ENCODE measurements at places on chromosomes 16 and 17. TPM values are rescaled to one million over a fixed set of nuclear protein-coding genes. Genes with fewer than 3 reads are reported as not detected.
A peak's percentile ranks its signal among the peaks of the same experiment; 100 is the strongest.

THAP11 gene
- 57.9 TPM for total RNA-seq

DNA sequence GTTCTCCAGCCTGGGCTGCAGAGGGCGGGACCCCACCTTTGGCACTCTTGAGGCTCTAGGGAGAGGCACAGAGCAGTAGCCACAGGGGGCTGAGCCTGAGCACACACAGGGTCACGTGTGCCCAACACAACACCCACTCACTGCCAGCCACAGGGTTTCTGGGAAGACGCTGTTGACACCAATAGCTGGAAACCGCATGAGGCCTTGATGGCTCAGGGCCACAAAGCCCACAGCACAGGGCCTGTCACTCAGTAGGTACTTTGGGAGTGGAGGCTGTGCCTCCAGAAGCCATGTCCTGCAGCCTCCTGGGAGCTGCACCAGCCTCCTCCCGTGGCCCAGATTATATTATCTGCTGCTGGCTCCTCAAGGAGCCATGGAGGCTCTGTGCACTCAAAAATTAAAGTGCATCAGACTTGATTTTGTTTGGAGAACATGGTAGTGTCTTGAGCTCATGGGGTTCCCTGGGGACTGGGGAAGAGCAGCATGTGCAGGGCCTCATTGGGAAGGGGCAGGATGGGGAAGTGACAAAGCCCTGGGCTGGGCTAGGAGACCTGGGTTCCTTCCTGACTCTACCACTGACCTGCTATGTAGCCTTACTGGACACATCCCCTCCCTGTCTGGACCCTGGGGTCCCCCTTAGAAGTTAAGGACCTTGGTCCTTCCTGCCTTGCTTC, 12.5 kb upstream of the SREBF1 start:
- peak overlapping the region; percentile 95 for H3K27ac ChIP-seq
- peaks cover 33% of the 10 kb centered on the region for H3K4me1 ChIP-seq
- H3K36me3 ChIP-seq: no peaks in the 10 kb centered on the region
- H3K4me3 ChIP-seq: no peak overlapping the region
- DNase-seq: no peak
- no peaks in the 10 kb centered on the region for H3K27me3 ChIP-seq

POLR3K gene
- total RNA-seq: 2.1 TPM

DNA sequence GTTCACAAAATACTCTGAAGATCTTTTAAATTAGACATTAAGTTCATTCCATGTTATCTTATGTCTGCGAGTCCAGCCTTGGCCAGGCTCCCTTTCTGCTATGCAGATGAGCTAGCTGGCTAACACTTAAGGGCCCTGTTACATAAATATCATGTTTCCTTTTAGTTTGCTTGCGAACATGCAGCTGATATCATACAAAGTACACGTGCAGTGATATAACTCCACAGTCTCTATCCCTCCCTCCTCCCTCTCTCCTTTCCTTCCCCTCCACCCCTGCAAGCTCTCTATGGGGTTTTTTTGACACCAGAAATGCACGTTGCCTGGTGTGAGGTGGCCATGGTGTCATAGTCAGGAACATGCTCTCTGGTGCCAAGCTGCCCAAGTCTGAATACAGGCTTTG, 46.1 kb downstream of the ARHGAP17 start:
- no peak for DNase-seq
- H3K4me1 ChIP-seq: no peaks in the 10 kb centered on the region
- H3K27ac ChIP-seq: no peak overlapping the region
- H3K36me3 ChIP-seq: peaks cover 3% of the 10 kb centered on the region

AGRP gene
- not detected for total RNA-seq

GRCh38 chr16:83973581-83974385, 5.7 kb downstream of the NECAB2 start:
- no peak overlapping the region for H3K4me3 ChIP-seq
- peaks cover 17% of the 10 kb centered on the region for H3K27me3 ChIP-seq
- H3K4me1 ChIP-seq: no peaks in the 10 kb centered on the region

RABEP2 gene
- 30.3 TPM for total RNA-seq

KPNA2 gene
- total RNA-seq: 18.0 TPM

Data from tibial nerve (tissue), 4 donors.